ENCODE measurements at places on chromosomes 3 and 15. TPM values are rescaled to one million over a fixed set of nuclear protein-coding genes. Genes with fewer than 3 reads are reported as not detected.

- no peak for DNase-seq
Measured at GRCh38 chr3:101643009-101643844, 33.7 kb downstream of the ZBTB11 start.

- DNase-seq = no peak
Measured at GRCh38 chr3:23835802-23836201, 30.0 kb downstream of the UBE2E1 start.

- DNase-seq = peak; percentile 78
Measured at GRCh38 chr15:69976366-69976994, 121.2 kb downstream of the TLE3 start.

GRCh38 chr3:5874931-5875341, 687.4 kb downstream of the EDEM1 start:
- no peak for DNase-seq

DNA sequence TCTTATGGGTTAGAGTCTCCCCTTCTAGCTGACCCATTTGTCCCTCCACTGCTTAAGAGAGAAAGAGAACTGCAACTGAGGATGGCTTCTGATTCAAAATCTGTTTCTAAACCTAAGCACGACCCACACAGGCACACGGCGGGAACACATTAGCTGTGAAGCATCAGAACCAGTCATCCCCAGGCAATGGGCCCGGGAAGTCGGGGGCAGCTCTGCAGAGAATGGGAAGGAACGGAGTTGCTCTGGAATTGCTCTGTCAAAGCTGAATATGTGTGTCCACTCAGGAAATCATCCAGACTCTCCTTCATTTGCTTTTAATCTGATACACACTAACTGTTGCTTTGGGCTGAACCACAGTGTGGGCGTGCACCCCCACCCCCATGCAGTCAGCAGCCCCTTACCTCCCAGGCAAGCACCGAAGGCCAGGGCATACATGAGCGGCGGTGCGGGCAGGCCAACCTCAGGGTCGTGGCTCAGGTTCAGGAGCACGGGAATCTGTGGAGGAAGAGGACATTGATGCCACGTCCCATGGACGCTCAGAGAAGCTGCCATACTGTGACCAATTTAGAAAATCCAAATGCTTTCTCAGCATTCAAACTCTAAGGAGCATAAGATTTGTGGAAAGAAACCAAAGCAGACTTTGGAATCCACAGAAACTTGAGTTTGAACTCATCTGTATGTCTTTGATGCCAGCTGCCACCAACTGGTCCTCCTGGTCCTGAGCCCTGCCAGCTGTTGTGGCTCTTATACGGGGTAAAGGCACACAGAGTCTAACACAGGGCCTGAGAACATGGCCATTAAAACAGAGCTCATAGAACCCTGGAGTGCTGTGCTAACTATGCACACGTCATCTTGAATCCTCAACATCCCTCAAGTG, 247.9 kb downstream of the OCA2 start:
- DNase-seq = no peak

DNA sequence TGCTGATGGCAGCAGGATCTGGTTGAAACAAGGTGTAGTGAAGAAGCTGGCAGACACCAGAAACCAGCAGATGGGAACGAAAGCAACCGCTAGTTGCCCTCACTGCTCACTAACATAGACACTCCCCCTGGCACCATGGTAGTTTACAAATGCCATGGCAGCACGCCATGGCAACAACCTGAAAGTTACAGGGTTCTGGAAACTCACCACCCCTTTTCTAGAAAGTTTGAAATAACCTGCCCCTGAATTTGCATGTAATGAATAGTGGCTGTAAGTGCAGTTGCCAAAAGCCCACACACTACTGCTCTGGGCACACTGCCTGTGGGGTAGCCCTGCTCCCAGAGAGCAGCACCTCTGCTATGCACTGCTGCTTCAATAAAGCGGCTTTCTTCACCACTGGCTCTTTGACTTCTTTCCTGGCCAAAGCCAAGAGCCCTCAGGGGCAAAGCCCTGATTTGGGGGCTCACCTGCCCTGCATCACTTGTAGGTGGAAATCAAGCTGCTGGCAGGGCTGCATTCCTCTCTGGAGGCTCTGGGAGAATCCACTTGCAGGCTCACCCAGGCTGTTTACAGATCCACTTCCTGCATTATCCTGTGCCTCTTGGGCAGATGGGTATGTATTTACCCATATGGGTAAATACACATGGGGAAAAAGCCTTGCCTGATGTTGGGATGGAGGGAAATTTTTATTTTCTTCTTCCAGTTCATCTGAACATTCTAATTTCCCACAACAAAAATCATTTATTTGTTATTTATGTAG, 2.0 kb upstream of the GP9 start:
- DNase-seq = peak; percentile 36

- peak; percentile 48 for DNase-seq
Measured at GRCh38 chr15:58182460-58183163, 44.4 kb downstream of the AQP9 start.

- no peak for DNase-seq
Measured at GRCh38 chr15:95267481-95267880, 1036.1 kb downstream of the MCTP2 start.

GRCh38 chr15:88529021-88529630, 17.4 kb downstream of the DET1 start:
- no peak for DNase-seq

GRCh38 chr15:80822256-80822655, 43.1 kb downstream of the CEMIP start:
- no peak for DNase-seq

DNA sequence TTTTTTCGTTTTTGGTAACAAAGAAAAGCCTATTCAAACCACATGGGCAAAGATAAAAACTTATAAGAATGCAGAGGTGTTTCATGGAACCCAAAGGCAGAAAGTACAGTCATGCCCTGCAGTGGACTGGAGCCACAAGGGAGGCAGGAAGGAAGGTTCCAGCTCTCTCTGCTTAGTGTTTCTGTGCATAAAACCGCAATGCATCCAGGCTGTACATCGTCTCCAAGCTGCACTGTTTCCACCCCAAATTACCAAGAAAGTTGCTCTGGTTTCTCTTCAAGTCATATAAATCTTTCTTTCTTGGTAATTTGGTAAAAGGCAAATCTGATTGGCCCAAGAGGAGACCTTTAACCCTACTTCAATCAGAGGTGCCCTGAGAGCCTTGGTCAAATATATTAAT, 15.8 kb downstream of the TRAT1 start:
- peak; percentile 74 for DNase-seq

GRCh38 chr15:54017959-54018358, 39.7 kb downstream of the UNC13C start:
- DNase-seq = no peak

DNA sequence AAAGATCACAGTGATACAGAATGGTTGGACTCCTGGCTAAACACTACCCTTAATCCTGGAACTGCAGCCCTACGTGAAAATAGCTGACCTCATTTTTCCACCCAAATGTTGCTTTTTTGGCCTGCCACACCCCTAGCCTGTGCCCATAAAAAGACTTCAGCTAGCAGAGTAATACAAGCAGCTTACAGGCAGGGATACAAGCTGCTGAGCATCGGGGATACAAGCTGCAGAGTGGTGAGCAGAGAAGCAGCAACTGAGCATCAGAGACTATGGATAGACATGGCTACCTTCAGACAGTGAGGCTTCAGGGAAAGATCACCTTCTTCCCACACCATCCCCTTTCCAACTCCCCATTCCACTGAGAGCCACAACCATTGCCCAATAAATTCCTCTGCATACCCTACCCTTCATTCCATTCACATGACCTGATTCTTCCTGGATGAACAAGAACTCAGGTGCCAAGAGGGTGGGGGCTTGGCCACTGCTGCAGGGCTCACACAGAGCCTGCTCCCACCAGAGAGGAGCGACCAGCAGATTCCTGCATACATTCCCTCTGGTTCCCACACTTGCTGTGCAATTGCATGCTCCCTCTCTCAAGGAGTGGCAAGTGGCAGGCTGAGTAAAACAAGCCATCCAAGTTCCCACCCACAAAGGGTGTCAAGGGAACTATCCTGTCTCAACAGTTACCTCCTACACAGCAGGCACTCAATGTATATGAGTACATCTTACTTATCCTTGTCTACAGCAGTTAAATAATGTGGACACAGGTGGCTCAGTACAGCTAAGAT, 217.5 kb downstream of the ALCAM start:
- DNase-seq = no peak

GRCh38 chr3:154061001-154061370, 60.2 kb upstream of the ARHGEF26 start:
- no peak for DNase-seq

GRCh38 chr3:36926292-36926897, 18.5 kb downstream of the TRANK1 start:
- no peak for DNase-seq

GRCh38 chr15:74431645-74432044, 2.1 kb downstream of the SEMA7A start:
- DNase-seq = peak; percentile 58

DNA sequence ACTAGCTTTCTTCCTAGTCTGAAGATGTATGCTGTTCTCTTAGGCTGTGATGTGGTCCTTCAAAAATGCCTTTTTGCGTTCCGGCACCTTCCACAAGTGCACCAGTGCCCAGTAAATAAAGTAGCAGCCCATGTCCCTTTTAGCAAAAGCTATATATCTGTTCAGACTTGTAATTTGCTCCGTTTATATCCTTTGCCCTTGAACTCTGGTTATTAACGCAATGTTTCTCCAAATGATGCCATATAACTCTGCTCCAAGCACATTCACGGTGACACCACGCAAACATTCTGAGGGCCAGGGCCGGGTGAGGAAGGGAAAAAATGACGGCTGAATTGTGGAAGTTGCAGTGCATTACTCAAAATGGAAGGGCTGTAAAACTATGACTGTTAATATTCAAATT, 1001.1 kb upstream of the NR2F2 start:
- DNase-seq = no peak

DNA sequence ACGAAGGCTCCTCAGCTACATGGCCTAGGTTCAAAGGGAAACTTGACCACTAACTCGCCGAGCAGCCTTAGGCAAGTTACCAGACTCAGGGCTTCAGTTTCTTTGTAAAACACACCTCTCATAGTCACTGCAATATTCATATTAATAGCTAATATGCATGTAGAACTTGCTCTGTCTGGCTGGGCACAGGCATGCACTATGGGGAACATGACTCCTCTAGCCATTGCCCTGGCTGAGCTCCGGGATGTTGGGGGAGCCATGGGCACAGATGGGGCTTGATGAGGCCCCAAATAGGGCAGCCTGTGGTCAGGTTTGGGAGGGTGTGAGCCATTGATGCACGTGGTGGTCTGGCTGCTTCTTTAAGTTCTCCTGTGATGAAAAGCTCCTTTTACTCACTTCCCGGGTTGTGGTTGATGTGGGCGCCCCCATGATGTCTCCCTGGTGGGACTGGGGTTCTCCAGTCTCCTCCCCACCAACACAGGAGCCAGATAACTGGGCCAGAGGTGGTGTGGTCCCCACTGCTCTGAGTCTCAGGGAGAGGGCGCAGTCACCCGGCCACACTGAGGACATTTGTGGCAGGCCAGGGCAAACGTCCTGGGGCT, 29.4 kb upstream of the DUSP7 start:
- DNase-seq = peak; percentile 84

DNA sequence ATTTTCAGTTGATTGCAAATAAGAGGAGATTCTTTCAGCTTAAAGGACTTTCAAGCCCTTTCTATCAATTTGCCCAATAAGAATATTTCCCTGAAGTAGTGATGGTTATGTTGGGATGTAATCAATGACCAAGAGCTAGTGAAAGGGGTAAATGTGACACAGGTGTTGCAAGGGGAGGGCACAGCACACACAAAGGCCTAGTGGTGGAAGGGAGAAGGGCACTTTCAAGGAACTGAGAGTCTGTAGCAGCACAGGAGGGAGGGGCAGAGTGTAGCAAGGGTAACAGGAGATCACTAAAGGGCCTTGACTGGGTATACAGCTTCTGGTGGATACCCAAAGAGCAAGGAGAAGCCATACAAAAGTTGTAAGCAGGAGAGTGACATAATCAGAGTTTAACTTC, 217.8 kb upstream of the ARHGEF26 start:
- no peak for DNase-seq

Gene OCA2
- not detected for total RNA-seq

Gene CDHR4
- total RNA-seq = not detected

Gene ZNF502
- total RNA-seq = 2.0 TPM

Gene FETUB
- not detected for total RNA-seq

Gene CLDN1
- total RNA-seq = 0.77 TPM

Gene PLA2G4E
- total RNA-seq = not detected
